ENCODE measurements at places on chromosomes 16 and 17.

- DNase-seq = no peak
These were observed 16.2 kb downstream of the SOCS3 start for GRCh38 chr17:78343543-78344201.

DNA sequence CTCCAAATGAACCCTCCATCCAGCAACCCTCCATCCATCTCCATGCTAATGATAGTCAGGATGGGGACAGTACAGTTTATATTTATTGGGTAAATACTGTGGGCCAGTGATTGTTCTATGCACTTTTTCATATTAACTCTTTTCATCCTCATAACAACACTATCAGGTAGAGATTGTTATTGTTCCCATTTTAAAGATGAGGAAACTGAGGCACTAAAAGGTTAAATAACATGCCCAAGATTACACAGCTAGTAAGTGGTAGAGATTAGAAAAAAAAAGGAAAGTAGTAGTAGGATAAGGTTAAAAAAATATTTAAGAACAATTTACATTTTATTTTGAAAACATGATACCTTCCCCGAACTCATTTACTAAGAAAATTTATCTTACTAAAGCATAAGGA lies 21.9 kb upstream of the SUPT4H1 start:
- no peak for DNase-seq

GRCh38 chr16:10907757-10908045 lies 30.7 kb downstream of the CIITA start:
- no peak for DNase-seq

DNA sequence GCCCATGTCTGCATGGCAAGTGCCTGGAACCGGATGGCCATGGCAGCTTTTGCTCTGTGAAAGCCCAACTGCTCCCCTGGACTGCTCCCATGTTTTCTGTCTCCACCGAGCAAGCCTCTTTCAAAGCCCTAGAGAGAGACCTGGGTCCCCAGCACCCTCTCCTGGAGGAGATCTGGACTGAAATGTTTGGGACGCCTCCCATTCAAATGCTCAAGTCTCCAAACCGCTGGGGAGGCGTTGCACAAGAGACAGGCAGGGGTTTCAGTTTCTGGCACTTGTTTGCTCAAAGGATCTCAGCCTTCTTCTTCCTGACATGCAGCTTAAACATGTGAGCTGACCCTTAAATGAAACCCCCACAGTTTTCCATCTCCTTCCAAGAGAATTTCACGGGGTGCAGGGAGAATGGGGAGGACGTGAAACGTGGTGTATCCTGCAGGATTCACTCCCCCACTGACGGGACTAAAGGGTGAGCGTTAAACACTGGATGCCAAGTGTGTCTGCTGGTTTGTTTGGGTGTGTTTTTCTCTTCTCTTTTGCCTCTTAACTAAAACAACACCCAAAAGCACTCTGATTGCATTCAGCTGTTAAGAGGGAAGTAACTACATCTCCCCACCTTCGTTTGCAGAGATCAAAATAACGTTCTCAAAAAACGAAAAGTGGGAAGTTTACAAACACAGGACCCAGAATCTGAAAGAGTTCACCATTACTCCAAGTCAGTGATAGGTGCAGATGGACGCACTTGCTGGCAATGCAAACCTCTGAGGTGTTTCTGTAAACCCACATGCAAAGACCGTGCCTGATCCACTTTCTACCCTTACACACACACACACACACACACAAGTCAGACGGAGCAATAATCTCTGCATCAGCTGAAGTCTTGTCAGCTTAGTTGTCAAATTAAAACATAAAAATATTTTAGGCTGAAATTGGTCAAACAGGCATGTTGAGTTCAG lies 256.9 kb downstream of the C16orf95 start:
- DNase-seq = no peak

DNA sequence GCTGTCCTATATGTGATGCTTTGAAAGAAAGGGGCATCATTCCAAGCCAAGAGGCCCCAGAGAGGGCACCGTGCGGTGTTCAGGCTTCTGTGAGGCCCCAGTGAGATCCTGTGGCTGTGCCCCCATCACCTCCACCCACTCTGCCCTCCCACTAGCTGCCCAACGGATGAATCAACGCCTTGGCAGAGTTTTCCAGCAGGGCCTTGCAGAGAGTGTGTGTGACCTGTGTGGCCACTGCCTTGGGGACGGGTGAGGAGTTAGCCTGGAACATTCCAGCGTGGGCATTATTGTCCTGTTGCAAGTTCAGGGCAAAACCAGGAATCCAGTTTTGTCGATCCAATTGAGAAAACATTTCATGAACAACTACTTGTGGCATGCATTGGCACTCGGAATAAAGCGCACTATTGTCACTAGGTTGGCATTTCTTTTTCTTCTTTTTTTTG lies 53.7 kb downstream of the SF3B3 start:
- no peak for DNase-seq

- no peak for DNase-seq
These were observed 1.6 kb upstream of the GNA13 start for GRCh38 chr17:65058146-65058545.

DNA sequence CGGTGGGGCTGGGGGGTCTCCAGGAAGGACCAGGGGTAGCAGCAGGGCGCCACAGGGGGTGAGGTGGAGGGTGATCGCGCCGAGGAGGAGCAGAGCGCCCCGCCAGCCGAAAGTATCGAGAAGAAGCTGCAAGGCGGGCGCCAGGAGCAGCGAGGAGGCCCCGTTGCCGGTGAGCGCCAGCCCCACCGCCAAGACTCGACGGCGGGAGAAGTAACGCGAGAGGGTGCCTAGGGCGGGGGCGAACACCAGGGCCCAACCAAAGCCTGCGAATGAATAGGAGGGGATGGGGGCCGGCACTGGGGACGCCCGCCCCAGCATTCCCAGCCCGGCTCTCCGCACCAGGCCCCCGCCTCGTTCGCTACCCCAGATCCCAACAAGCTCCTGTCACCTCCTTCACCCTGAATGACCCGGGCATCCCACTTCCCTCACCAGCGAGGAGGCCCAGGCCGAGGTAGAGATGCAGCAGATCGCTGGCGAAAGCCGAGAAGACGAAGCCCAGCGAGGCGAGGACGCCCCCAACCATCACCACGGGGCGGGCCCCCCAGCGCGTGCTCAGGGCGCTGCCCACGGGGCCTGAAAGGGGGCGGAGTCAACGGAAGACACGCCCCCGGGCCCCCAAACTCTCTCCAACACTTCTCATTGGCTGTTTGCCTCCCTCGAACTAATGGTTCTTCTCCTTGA lies 1.3 kb downstream of the SLC16A11 start:
- DNase-seq = no peak

GRCh38 chr17:32319548-32319905 lies 22.4 kb downstream of the C17orf75 start:
- peak; percentile 82 for DNase-seq

- no peak for DNase-seq
These were observed 13.2 kb downstream of the ZNF469 start for GRCh38 chr16:88395669-88396584.

DNA sequence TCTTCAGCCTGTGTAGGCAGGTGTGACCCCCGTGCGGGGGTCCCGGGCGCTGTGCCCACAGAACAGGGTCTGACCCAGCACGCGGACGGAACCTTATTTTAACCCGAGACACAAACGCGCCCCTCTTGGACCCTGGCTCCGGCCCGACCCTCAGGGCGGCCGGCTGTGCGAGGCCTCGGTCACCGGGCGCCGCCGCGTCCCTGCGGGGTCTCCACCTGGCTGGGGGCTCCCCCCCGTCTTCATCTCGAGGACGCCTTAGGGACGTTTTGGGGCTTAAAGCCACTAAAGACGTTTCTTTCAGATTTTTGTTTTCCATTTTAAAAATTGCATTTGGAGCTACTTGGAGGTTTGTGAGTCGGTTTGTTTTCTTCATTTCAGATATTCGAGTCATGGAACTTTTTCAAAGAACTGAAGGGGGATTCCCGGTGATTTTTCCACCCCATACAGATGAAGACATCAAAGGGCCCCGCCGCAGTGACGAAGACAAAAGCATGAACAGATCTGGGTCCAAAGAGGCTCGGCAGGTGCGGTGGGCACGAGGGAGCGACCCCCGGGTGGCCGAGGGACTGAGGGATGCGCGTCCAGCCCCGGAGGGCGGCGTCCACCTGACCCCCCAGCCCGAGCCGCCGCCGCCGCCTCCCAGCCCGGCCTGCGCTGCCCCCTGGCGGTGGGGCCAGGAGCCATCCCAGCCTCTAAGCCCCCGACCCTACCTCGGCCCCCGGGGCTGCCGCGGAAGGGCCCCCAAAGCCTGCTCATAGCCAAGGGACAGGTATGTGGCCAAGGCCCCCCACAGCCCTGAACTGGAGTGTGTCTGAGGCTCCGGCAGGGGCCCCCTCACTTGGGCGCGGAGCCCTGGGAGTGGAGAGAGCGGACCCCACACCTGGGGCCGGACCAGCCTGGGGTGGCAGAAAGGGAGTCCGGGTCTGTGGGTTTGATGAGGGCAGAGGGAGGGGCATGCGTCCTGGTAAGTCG lies 3.8 kb upstream of the CD7 start:
- peak; percentile 73 for DNase-seq

DNA sequence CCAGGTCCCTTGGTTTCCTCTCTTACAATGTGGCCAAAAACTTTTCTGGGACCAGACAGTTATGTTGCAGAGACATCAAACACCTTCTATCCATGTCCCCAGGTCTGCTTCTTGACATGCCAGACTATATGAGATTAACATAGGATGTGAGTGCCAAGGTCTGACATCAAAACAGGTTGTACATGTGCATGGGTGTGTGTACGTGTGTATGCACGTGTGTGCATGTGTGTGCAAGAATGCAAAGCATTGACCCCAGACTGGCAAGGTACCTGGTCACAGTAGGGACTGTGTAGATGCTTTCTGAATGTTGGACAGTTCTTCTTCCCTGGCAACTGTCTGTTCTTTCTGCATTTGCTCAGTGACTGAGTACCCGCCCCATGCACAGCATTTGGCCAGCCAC lies 85.6 kb downstream of the NDE1 start:
- no peak for DNase-seq

DNA sequence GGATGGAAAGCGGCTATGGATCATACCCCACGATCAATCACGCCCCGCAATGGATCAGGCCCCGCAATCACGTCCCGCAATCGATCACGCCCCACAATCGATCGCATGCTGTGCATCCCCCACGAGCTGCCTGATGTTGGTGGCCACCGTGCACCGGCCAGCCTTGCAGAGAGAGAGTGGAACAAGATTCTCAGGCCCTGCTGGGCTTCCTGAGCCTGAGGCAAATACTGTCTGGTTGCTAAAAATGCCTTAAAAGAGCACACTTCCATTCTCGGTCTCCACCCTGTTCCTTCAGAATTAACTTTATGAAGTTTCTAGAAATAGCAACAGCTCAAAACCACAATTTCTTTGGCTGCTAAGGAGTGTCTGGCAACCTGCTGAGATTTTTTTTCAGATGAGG lies 81.5 kb downstream of the VPS53 start:
- no peak for DNase-seq

GRCh38 chr17:83110735-83111134 lies 31.3 kb downstream of the METRNL start:
- no peak for DNase-seq

GRCh38 chr17:57107498-57108101 lies 22.6 kb downstream of the AKAP1 start:
- no peak for DNase-seq

GRCh38 chr17:73278465-73279453 lies 17.1 kb upstream of the CPSF4L start:
- no peak for DNase-seq

- DNase-seq = no peak
These were observed 7.5 kb downstream of the MTSS2 start for GRCh38 chr16:70678121-70678897.

All from stimulated activated CD4-positive, alpha-beta T cell treated with anti-CD3 and anti-CD28 coated beads, Interleukin-12 subunit alpha, Interleukin-12 subunit beta, amount 100 ng/mL, for 24 hours (primary cell).